ENCODE measurements at places on chromosomes 11 and 22. TPM values are rescaled to one million over a fixed set of nuclear protein-coding genes. Genes with fewer than 3 reads are reported as not detected.

Gene SEPTIN5
- polyA plus RNA-seq = 38.8 TPM

Gene HTR3A
- not detected for polyA plus RNA-seq

Gene RAB39A
- polyA plus RNA-seq = not detected

Gene SLC16A8
- 0.17 TPM for polyA plus RNA-seq

Gene MEI1
- 3.2 TPM for polyA plus RNA-seq

Gene DDX25
- not detected for polyA plus RNA-seq

Gene NPAS4
- 0.72 TPM for polyA plus RNA-seq

Gene MRPL49
- polyA plus RNA-seq = 68.5 TPM

Gene CNGA4
- polyA plus RNA-seq = 0.11 TPM

Gene MUC2
- polyA plus RNA-seq = not detected

Gene CSF2RB
- polyA plus RNA-seq = 0.02 TPM

Gene WNT7B
- polyA plus RNA-seq = not detected

Gene ADAMTS15
- polyA plus RNA-seq = 5.6 TPM

Gene GAB4
- not detected for polyA plus RNA-seq

Gene RNF215
- 15.8 TPM for polyA plus RNA-seq

Gene SYT13
- not detected for polyA plus RNA-seq

Gene IFITM2
- 813 TPM for polyA plus RNA-seq

Gene TOP3B
- polyA plus RNA-seq = 12.8 TPM

Gene BAIAP2L2
- 1.2 TPM for polyA plus RNA-seq

Gene TRIM22
- 58.2 TPM for polyA plus RNA-seq

Gene SPI1
- polyA plus RNA-seq = not detected

Gene PLEKHA7
- polyA plus RNA-seq = 0.04 TPM

Gene OR51B2
- polyA plus RNA-seq = not detected

Gene RIC3
- polyA plus RNA-seq = not detected

Measured in BJ (cell line).